ENCODE measurements at places on chromosomes 7 and 10. TPM values are rescaled to one million over a fixed set of nuclear protein-coding genes. Genes with fewer than 3 reads are reported as not detected.
A peak's percentile ranks its signal among the peaks of the same experiment; 100 is the strongest.

Gene SUMF2
- 159 TPM for total RNA-seq

Gene NODAL
- not detected for total RNA-seq

Gene FAM237B
- total RNA-seq = not detected

Gene WEE2
- total RNA-seq = not detected

Gene PBLD
- total RNA-seq = 2.2 TPM

Gene KRIT1
- total RNA-seq = 21.5 TPM

DNA sequence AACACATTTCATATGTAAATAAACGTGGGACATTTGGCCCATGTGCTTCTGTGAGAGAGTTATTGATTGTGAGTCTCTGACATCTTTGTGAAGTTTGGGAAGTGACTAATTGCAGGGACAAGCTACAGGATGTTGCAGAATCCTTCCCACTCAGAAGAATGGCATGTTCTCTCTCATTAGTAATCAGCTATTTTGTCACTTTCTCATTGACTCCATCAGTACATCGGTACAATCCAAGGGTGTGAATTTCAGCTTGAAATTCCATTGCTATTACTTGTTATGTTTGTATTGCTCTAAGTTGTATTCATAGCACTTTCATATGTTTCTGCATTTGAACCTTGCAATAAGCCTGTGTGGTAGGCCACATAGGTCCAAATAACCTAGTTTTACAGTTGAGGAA is 100.0 kb upstream of the KCNMA1 start:
- no peaks in the 10 kb centered on the region for H3K36me3 ChIP-seq
- no peak overlapping the region for H3K4me3 ChIP-seq
- H3K27ac ChIP-seq = no peak overlapping the region
- H3K27me3 ChIP-seq = peaks cover 3% of the 10 kb centered on the region
- no peaks in the 10 kb centered on the region for H3K4me1 ChIP-seq
- DNase-seq = no peak

DNA sequence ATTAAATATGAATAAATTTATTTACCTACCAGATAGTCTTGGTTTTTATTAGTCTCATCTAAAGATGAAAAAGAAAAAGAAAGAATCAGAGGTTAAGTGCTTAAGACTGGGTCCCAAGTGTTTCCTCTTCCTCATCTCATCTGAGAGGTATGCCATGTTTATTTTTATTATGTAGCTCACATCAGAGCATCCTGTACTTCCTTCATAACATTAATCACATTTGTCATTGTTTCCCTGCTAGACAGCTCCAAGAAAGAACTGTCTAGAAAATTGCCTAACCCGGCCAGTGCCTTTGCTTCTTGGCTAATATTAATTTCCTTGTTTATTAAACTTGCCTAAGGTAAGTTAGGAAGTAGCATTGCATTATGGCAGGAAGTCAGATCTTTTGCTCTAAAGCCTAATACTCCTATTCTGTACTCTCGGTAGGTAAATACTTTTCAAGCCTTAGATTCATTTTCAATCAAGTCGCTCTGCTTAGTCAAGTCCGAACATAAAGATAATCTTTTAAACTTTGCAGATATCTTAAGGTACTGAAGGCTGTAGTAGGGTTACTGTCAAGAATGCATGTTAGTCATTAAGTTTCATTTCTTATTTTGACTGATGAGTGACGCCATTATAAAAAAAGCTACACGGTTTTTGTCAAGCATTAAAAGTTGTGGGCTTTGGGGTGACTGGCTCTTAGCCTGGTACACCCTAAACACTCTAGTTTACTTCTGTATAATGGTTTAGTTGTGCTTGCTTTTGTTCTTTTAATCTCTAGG is 47.4 kb downstream of the ZMYND11 start:
- no peak overlapping the region for H3K4me3 ChIP-seq
- DNase-seq = peak; percentile 24
- H3K36me3 ChIP-seq = peaks cover 25% of the 10 kb centered on the region
- peak overlapping the region; percentile 74 for H3K27ac ChIP-seq
- peaks cover 25% of the 10 kb centered on the region for H3K4me1 ChIP-seq

DNA sequence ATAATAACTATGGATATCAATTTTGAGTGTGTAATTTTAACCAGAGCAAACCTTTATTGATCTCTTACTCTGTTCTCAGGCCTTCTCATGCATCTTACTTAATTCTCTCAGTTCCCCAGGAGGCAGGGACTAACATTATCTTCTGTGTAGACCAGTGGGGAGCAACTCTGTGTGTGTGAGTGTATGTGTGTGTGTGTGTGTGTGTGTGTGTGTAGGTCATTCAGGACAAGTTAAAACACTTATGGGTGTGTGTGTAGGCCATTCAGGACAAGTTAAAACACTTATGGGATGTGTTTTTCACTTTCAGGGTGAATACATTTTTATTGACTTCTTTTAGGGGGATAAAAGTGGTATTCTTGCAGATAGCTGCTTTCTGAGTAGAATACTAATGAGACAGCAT is 145.0 kb downstream of the ADAM12 start:
- H3K4me1 ChIP-seq = no peaks in the 10 kb centered on the region
- H3K27ac ChIP-seq = no peak overlapping the region
- H3K27me3 ChIP-seq = peaks cover 3% of the 10 kb centered on the region
- H3K36me3 ChIP-seq = no peaks in the 10 kb centered on the region
- no peak overlapping the region for H3K4me3 ChIP-seq
- DNase-seq = no peak

GRCh38 chr7:4136501-4137110 is 545.5 kb upstream of the FOXK1 start:
- no peak for DNase-seq
- H3K27ac ChIP-seq = no peak overlapping the region
- H3K4me3 ChIP-seq = no peak overlapping the region
- H3K27me3 ChIP-seq = no peaks in the 10 kb centered on the region

DNA sequence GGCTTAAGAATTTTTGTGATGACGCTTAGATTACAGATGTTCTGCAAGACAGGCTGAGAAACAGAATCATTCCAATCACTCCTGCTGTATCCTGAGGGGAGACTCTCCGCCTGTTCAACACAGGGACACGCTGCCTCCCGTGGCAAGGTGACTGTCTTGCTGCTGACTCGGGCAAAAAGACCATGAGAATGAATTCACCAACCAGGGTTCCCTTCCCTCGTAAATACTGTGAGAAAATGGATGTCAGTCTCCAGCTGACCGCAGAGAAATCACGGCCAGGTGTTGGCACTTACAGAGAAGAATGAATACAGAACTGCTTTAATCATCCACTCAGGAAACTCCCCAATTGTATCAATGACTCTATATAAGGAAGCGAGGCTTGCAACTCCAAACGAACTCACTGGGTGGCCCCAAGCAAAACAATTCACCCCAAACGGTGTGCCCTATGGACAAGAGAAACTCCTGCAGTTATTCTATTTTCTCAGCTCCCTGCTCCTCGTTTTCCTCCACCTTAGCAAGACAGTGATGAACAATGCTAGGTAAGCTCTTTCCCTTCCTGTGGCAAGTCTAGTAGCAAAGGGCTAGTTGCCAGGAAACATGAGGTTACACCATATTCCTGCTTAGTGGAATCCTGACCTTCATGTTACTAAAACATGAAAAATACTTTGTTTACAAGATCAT is 22.8 kb downstream of the GNA12 start:
- peaks cover 36% of the 10 kb centered on the region for H3K4me1 ChIP-seq
- H3K4me3 ChIP-seq = no peak overlapping the region
- DNase-seq = peak; percentile 18
- no peak overlapping the region for H3K27ac ChIP-seq

GRCh38 chr10:7856678-7857077 is 38.4 kb downstream of the TAF3 start:
- peaks cover 16% of the 10 kb centered on the region for H3K4me1 ChIP-seq
- no peak overlapping the region for H3K27ac ChIP-seq
- no peak overlapping the region for H3K4me3 ChIP-seq
- peaks cover 25% of the 10 kb centered on the region for H3K36me3 ChIP-seq
- DNase-seq = no peak
- no peaks in the 10 kb centered on the region for H3K27me3 ChIP-seq

DNA sequence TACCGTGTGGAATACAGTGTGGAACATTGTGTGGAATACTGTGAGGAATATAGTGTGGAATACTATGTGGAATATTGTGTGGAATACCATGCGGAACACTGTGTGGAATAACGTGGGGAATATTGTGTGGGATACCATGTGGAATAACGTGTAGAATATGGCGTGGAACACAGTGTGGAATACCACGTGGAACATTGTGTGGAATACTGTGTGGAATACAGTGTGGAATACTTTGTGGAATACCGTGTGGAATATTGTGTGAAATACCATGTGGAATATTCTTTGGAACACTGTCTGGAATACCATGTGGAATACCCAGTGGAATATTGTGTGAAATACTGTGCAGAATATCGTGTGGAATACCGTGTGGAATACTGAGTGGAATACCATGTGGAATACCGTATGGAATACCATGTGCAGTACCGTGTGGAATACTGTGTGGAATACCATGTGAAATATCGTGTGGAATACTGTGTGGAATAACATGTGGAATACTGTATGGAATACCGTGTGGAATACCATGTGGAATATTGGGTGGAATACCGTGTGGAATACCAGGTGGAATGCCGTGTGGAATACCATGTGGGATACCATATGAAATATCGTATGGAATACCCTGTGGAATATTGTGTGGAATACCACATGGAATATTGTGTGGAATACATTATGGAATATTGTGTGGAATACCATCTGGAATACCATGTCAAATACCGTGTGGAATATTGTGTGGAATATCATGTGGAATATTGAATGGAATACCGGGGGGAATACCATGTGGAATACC is 133.1 kb upstream of the CHST15 start:
- H3K36me3 ChIP-seq = no peaks in the 10 kb centered on the region
- H3K4me1 ChIP-seq = no peaks in the 10 kb centered on the region
- H3K4me3 ChIP-seq = no peak overlapping the region
- no peak for DNase-seq
- no peaks in the 10 kb centered on the region for H3K27me3 ChIP-seq

GRCh38 chr7:121081327-121081936 is 92.9 kb downstream of the CPED1 start:
- DNase-seq = no peak
- no peaks in the 10 kb centered on the region for H3K4me1 ChIP-seq
- H3K36me3 ChIP-seq = no peaks in the 10 kb centered on the region
- no peak overlapping the region for H3K4me3 ChIP-seq
- no peak overlapping the region for H3K27ac ChIP-seq
- peaks cover 6% of the 10 kb centered on the region for H3K27me3 ChIP-seq

GRCh38 chr7:99027241-99027640 is 116.7 kb downstream of the SMURF1 start:
- no peak overlapping the region for H3K4me3 ChIP-seq
- peak overlapping the region; percentile 47 for H3K27ac ChIP-seq
- peaks cover 11% of the 10 kb centered on the region for H3K36me3 ChIP-seq
- DNase-seq = no peak

DNA sequence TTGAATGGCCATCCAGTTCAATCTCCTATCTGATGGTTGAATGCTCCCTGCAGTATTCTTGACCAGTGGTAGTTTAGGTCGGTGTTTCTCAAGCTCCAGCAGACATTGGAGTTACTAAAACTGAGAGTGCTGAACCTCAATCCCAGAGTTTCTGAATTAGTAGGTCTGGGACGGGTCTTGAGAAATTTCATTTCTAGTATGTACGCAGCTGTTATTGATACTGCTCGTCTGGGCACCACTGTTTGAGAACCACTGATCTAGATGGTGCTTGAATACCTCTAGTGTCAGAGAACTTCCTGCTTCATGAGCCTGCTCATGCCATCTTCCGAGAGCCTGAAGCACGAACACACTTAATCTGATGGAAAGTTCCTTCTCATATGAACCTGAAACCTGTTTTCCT is 99.4 kb upstream of the CREB5 start:
- no peak for DNase-seq
- no peaks in the 10 kb centered on the region for H3K36me3 ChIP-seq
- H3K27me3 ChIP-seq = peaks cover 51% of the 10 kb centered on the region
- peaks cover 3% of the 10 kb centered on the region for H3K4me1 ChIP-seq
- H3K27ac ChIP-seq = no peak overlapping the region
- no peak overlapping the region for H3K4me3 ChIP-seq

DNA sequence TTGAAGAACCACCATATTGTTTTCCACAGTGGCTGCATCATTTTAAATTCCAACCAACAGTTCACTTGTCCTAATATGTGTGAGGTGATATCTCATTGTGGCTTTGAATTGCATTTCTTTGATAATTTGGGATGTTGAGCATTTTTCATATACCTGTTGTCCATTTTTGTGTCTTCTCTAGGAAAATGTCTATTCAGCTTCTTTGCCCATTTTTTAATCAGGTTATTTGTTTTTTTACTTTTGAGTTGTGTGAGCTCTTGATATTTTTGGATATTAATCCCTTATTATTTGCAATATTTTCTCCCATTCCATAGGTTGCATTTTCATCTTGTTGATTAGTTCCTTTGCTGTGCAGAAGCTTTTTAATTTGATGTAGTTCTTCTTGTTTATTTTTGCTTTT is 95.1 kb upstream of the CCDC71L start:
- no peak for DNase-seq
- H3K4me1 ChIP-seq = no peaks in the 10 kb centered on the region
- H3K4me3 ChIP-seq = no peak overlapping the region
- H3K27me3 ChIP-seq = no peaks in the 10 kb centered on the region

GRCh38 chr10:115674496-115674895 is 581.3 kb downstream of the ATRNL1 start:
- H3K27me3 ChIP-seq = no peaks in the 10 kb centered on the region
- no peak overlapping the region for H3K4me3 ChIP-seq
- no peaks in the 10 kb centered on the region for H3K36me3 ChIP-seq

DNA sequence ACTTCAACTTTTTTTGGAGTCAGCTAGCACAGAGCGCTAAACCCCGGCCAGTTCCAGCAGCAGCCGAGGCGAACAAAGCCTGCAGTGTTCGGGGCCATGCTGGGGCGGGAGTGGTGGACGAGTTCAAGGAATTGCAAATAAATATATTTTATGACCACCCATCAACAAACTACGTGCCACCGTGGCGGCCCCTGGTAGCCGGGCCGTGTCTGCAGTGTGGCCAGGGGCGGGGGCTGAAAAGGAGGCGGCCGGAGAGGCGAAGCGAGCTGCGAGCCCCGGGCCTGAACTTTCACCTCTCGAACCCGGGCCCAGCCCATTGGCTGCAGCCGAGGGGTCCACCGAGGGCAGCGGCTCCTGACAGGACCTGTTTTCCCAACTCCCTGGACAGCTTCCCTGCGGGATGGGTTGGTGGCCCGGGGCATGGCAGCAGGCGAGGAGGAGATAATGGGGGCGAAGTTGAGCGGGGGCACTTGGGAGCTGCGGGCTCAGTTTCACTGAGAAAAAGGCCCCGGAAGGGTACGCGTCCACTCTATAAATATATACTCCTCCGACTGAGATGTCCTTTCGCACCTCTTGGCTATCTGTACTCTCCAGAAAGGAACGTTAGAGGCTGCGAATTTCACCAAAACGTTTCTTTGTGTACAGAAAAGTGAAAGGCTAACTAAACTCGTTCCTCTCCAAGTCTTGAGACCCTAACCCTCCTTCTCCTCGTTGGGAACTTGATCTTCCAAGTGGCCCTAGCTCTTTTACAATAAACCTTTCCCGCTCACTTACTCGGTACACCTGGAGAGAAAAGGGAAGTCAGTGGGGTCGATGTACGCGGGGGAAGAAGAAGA is 164.6 kb upstream of the PPP1R3A start:
- H3K4me3 ChIP-seq = peak overlapping the region; percentile 15
- DNase-seq = no peak
- peaks cover 73% of the 10 kb centered on the region for H3K27me3 ChIP-seq
- no peaks in the 10 kb centered on the region for H3K36me3 ChIP-seq
- H3K4me1 ChIP-seq = peaks cover 40% of the 10 kb centered on the region

GRCh38 chr7:48094861-48095293 is 5.8 kb downstream of the UPP1 start:
- H3K36me3 ChIP-seq = peaks cover 58% of the 10 kb centered on the region
- H3K27me3 ChIP-seq = no peaks in the 10 kb centered on the region
- DNase-seq = no peak
- H3K27ac ChIP-seq = no peak overlapping the region
- peaks cover 84% of the 10 kb centered on the region for H3K4me1 ChIP-seq
